Caki2 (cell line): ENCODE measurements at places on chromosomes 13 and 19. TPM values are rescaled to one million over a fixed set of nuclear protein-coding genes. Genes with fewer than 3 reads are reported as not detected.

DNA sequence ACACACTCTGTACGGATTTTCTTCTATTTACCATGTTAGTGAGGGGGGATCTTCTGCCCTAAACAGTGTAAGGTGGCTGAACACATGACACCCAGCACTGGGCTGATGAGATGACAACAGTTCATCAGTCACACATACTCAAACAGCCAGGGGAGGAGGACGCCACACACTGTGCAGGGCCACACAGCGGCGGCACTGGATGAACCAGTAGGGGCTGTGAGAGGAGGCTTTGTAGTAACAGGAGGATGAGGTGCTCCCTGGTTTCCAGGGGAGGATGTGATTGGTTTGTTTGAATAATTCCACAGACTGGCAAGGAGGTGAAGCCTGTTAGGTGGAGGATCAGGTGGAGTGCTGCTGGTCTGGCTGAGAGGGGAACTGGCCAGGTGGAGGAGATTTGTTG is 16.3 kb upstream of the GTF3A start:
- no peak for DNase-seq

GRCh38 chr13:112897956-112898620 is 70.9 kb upstream of the MCF2L start:
- no peak for DNase-seq

DNA sequence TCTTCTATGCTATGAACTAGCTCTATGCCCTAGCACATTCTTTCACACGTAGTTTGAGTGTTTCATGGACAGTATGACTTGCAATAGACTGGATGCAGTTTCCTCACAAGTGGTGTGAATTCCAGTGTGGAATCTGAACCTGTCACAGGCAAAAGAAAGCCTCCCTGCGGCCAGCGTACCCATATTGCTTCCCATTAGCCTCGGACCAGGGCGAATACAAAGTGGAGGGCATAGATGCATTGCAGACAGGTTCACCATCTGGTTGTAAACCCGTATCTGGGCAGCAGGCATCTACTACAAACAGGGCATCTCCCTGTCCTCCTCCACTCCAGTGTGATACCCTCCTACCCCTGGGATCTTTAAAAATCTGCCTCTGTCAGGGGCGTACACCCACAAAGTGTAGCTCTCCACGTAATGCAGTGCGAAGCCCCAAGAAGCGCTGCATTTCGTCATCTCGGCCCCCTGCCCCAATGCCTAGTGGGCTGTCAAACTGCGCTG is 1.4 kb upstream of the CIC start:
- DNase-seq: no peak

GRCh38 chr13:46313024-46313423 is 74.0 kb downstream of the RUBCNL start:
- no peak for DNase-seq

DNA sequence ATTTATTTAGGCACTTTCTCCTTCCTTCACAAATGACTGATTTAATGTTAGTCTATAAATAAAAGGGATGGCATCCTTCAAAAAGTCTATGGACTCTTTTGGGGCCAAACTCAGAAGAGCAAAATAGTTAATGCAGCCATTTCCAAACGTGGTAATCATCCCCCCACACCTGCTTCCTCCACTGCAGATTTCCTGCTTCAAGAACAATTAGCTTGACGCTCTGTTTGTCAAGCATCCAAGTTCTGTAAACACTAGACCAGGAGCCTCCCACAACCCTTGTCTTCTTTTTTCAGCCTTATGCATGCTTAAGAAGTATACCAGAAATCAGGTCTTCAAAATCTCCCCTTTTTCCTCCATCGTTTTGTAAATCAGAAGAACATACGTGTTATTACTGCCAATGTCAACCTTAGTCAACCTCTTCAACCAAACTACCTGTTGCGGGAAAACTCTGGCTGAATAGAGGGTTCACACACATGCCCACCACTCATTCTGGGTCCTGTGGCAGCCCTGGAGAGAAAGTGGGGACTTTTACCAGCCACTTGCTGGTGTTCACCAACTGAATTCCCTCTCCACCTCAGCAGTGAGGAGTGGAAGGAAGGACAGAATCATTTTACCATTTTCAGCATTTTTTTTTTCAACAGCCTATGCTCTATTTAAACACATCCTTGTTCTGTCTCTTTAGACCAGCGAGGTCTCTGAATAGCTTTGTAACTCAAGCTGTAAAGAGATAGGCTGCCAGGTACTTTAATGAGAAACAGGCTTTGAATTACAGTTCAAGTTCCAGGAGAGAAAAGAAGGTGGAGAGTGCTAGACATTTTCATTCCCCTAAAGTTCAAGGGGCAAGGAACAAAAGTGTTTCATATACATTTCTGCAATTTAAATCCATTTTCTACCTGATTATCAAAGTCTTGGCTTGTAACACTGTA is 39.1 kb downstream of the EFNB2 start:
- DNase-seq: no peak

- no peak for DNase-seq
Observed at GRCh38 chr13:80965097-80965496, 624.2 kb upstream of the SPRY2 start.

- no peak for DNase-seq
Observed at GRCh38 chr19:518598-519231, 11.4 kb downstream of the TPGS1 start.

DNA sequence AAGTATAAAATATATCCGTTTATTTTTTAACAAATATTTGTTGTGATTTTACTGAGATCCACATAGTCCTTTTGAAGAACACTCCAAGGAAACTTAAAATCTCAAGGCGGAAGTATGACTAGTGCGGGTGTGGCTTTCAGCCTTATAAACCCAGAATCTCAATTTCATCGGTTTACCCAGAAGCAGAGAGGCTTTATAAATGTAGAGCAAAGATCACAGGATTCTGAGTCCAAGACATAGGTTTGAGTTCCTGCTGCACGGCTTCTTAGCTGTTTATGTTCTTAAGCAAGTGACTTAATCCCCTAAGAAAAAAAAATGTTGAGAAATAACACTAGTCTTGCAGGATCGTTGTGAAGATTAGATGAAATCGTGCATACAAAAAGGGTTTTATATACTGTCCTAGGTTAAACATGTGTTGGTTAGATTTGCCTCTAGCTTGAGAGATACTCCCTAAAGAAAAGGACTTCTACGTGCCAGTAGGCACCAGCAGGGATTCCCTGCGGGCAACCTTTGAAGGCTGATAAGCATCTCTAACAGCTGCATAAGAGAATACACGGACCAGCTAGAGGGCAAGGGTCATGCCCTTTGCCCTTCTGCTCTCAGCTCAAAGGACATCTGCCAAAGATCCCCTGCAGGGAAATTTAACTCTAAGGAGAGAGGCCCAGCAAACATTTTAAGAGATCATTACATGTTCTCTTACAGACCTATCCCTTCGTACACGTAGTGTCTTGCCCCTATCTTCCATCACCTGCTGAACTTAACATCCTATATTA is 130.4 kb upstream of the MIR17HG start:
- no peak for DNase-seq

Gene CRB3
- total RNA-seq: 22.0 and 34.7 TPM in 2 replicates

Gene GPC5
- total RNA-seq: not detected in 2 replicates

Gene PSG3
- not detected in 2 replicates for total RNA-seq

Gene ANKRD24
- 0.64 and 1.9 TPM in 2 replicates for total RNA-seq

Gene MBD3L5
- not detected in 2 replicates for total RNA-seq

Gene PBX4
- total RNA-seq: 1.9 and 2.6 TPM in 2 replicates

Gene LIM2
- not detected in 2 replicates for total RNA-seq

Gene TRIM13
- total RNA-seq: 5.2 and 11.4 TPM in 2 replicates
